Aorta (tissue), 5 donors: ENCODE measurements at places on chromosomes 5 and 9. TPM values are rescaled to one million over a fixed set of nuclear protein-coding genes. Genes with fewer than 3 reads are reported as not detected.

- no peak for DNase-seq
These were observed 17.7 kb downstream of the RAD1 start for GRCh38 chr5:34897646-34898045.

- no peak for DNase-seq
These were observed 76.7 kb downstream of the GRAMD2B start for GRCh38 chr5:126499853-126500342.

NPR3 gene
- 15.2 TPM for total RNA-seq

GABRP gene
- not detected for total RNA-seq

FOXD1 gene
- 9.9 TPM for total RNA-seq
